ENCODE measurements at places on chromosomes 11 and 22.

DNA sequence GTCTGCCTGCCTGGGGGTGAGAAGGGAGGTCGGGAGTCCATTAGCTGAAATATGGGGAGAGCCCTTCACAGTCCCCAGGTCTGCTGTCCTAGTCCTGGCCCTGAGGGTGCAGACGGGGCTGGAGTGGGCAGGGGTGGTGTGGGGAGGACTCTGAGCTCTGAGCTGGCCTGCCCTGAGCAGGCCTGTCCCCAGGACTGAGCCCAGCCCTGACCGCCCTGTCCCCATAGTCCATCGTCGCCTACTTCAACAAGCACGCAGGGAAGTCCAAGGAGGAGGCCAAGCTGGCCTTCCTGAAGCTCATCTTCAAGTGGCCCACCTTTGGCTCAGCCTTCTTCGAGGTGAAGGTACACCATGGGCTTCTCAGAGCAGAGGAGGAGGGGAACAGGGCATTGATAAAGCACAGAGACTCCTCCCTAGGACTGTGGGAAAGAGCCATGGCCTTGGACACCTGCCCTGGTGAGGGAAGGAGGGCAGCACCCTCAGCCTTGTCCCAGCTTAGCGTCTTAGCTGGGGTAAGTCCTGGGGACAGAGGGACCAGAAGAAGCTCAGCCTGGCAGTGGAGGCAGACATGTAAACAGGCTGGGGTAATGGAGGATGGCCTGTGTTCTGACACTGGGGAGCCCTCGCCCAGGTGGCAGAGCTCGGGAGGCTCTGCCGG is 83.7 kb downstream of the MYO7A start:
- no peak for DNase-seq

DNA sequence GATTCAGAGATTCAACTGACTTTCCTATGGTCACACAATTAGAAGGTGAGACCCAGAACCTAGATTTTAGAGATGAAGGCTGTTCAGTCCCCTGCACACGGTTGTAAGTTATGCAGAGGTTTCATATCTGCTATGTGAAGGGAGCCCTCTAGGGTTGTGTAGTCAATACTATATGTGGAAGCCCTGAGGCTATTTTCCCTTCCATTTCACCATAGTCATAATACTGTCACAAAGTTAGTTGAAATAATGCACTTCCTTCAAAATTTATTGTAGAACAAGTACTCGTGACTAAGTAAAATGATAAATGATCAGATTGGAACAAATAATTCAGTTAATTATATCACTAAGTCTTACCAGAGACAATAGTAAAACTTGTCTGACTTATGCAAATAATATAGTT is 48.8 kb downstream of the ENDOD1 start:
- DNase-seq: no peak

DNA sequence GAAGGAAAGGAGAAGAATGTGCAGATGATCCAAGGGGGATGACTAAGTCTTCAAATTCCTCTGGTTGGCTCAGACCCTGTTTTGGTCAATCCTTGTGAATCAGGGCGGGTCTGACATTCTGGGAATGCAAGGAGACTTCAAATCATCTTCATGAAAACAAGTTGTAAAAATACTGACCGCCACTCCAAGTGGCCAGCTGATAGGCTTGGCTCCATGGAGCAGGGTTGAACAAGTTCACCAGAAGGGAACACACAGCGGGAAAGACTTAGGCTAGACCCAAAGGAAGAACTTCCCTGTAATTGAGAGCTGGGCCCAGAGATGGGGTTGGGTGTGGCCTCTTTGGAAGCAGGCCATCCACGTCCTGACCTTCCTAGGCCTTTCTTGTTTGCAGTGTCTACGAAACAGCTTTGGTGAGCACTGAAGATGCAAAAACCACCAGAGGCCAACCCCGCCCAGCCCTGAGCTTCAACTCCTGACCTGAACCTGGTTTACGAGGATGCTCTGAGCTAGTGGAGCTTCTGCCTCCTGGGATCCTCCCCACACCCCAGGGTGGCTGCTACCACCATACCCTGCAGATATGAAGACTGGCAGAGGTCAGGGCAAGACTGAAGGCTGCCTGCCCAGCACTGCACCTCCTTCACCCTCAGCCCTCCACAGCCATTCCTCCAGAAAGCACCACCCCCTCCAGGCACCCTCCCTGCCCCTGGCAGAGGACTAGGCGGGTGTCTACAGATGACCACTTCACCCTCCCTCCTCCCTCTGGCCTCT is 26.1 kb downstream of the GDPD5 start:
- DNase-seq: no peak

DNA sequence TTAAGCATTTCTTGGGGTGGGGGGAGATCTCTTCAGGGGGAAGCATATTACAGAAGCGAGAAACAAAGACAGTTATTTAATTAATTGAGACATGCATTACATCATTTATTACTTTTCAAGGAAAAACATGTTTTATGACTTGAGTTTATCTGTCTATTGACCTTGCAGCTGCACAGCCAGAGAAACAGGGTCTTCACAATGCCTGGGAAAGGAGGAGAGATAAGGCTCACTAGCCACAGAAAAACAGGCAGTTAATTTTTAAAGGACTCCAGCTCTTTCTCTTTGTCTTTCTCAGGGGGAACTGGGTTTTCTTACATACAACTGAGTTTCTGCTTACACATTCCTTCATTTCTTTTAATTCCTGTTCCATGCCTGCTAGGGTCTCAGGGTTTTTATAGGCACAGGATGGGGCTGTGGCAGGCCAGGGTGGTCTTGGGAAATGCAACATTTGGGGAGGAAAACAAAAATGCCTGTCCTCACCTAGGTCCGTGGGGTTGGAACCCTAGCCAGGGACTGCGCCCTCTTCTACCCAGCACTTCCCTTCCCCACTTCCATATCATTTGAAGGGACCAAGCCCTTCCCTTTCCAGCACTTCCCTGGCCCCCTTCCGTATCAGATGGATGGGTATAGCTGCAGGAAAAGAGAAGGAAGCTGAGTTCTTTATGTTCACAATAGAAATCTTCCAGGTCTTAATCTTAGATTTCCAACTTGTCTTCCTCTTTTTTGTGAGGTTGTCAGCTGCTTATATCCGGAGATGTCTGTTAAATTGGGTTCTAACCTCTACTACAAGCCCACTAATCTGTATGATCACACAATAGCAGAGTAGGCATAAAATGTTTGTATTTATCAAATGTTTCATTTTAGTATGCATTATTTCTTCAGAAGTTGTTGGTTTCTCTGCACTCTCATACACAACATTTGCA is 38.3 kb downstream of the BIRC2 start:
- DNase-seq: no peak

DNA sequence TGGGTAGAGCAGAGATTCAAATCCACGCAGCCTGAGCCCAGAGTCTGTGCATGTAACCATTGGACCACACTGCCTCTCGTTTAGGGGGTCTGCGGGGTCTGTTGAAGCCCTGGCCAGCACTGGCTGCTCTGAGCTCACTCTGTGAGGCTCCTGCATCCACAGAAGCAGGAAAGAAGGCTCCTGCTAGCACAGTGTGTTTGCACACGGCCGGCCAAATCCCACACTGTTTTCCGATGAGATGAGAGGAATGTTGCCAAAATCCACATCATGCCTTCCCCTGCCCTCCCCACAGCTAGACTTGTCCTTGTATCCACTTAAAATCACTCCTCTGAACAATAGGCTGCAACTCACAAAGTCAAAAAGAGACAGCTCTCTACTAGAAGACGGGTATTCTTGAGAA is 10.6 kb upstream of the SLC22A12 start:
- no peak for DNase-seq

DNA sequence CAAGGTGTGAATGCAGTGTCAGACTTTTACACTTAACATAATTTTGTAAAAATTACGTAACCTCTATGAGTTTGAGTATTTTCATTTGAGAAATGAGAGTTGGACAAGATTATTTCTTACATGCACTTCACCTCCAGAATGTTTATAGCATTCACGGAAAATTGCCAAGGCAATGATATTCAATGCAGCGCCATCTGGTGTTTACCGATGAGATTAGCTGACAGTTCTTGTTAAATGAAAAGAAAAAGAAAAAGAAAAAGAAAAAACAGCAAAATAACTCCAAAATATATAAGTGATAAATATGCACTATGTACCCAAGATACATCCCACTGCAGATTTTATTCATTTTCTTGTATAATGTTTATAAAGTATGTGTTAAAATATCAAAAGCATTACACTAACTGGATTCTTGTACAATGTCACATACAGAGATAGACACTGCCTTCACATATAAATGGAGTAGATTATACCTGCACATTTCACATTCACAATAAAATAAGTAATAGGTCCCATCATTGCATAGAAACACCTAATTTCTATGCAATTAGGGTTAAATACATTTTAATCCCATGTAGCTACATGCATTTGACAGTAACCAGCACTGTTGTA is 976.3 kb upstream of the FAT3 start:
- DNase-seq: no peak

DNA sequence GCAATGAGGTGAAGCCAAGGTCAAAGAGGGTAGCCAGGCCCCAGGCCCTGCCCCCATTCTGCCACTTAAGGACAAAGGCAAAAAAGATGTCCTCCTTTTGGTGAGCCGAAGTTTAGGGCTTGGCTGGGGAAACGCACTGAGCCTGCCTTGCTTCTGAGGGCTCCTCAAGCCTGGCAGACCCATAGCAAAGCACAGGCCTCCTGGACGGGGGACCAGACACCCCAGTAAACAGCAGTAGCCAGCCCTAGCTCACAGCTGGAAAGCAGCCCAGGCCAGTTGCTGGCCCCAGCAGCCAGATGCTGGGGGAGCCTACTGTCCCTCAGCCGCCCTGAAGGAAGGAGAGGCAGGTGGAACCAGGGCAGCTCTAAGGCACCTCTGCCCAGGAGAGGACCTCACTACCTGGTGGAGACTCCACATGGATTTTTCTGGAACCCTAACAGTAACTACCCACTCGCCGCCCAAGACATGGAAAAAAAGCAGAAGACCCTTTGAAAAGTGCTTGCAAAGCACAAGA is 3.8 kb upstream of the PYGM start:
- DNase-seq: no peak

DNA sequence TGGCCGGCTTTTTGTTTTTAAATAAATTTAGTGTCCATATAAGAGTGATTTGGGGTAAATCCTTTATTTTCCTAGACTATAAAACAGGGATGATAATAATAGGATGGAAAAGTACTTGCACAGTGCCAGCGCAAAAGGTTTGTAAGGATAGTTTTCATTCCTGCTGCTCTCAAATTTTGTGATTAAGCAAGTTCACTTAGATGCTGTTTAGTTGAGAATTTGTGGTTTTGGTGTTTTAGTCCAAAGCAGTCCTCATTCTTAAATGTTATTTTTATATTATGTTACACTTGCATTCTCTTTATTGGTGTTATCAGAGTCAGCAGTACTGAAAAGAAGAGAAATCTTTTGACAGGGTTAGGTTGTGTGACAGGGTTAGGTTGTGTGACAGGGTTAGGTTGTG is 47.9 kb downstream of the PPP6R3 start:
- DNase-seq: no peak

DNA sequence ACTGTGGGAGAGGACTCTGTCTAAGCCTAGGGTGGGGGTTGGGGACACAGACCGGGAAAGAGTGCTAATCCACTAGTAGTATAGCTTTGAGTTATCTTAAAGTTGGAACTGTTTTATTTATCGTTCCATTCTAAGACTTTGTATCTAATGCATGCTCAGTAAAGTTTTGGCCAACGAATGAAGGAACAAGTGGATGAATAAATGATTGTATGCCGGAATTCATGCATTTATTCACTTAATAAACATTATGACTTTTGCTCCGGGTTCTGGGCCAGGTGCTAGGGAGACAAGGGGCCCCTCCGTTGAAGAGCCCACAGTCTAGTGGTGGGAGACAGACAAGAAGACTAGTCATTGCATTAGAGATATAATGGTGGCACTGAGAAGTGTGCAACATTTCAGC is 645 bp downstream of the RNF121 start:
- no peak for DNase-seq

- DNase-seq: no peak
Measured at GRCh38 chr11:1119604-1120146, 38.1 kb upstream of the MUC5AC start.

GRCh38 chr22:24247011-24247507 is 2.2 kb upstream of the GGT5 start:
- DNase-seq: no peak

- DNase-seq: no peak
Measured at GRCh38 chr11:47955061-47955755, 25.2 kb upstream of the PTPRJ start.

- DNase-seq: no peak
Measured at GRCh38 chr11:60370811-60371298, 7.5 kb upstream of the MS4A7 start.

GRCh38 chr11:118166641-118167040 is 9.8 kb downstream of the SCN2B start:
- DNase-seq: no peak

- DNase-seq: no peak
Measured at GRCh38 chr22:41821471-41822316, 11.2 kb upstream of the SREBF2 start.

- DNase-seq: no peak
Measured at GRCh38 chr11:103807806-103808205, 228.6 kb upstream of the DDI1 start.

- no peak for DNase-seq
Measured at GRCh38 chr11:72668629-72669347, 5.4 kb downstream of the PDE2A start.
